Lung (tissue), 17 donors: ENCODE measurements at places on chromosomes 12 and 14. TPM values are rescaled to one million over a fixed set of nuclear protein-coding genes. Genes with fewer than 3 reads are reported as not detected.

DNA sequence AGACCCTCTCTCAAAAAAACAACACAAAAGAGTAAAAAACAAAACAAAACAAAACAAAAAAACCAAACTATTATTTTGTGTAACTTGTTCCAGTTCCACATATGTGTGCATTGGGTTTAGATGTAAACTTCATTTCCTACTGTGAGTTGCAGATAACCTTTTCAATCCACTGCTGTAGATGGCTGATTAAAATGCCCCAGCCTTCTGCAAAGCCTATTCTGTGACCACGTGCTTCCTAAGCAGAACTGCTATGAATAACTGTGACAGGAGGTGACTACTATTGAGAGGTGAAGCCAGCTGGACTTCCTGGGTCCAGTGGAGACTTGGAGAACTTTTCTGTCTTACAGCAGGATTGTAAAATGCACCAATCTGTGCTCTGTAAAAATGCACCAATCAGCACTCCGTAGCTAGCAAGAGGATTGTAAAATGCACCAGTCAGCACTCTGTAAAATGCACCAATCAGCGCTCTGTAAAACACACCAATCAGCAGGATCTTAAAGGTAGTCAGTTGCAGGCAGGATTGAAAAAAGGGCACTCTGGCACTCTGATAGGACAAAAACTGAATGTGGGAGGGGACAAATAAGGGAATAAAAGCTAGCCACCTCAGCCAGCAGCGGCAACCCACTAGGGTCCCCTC lies 10.3 kb upstream of the ELK3 start:
- no peak overlapping the region for H3K27ac ChIP-seq
- no peaks in the 10 kb centered on the region for H3K36me3 ChIP-seq
- H3K4me3 ChIP-seq = no peak overlapping the region

RPL10L gene
- total RNA-seq = not detected

OS9 gene
- total RNA-seq = 174 TPM

MYF5 gene
- not detected for total RNA-seq
